Mucosa of descending colon (tissue), 3 donors: ENCODE measurements at places on chromosomes 7 and 10. TPM values are rescaled to one million over a fixed set of nuclear protein-coding genes. Genes with fewer than 3 reads are reported as not detected.
A peak's percentile ranks its signal among the peaks of the same experiment; 100 is the strongest.

Gene VWDE
- 1.4 TPM for total RNA-seq

Gene TMEM178B
- total RNA-seq: 0.22 TPM

Gene CFAP70
- 1.2 TPM for total RNA-seq

GRCh38 chr10:4354382-4354812, 471.6 kb upstream of the AKR1E2 start:
- DNase-seq: peak; percentile 22

GRCh38 chr7:35593899-35594298, 101.0 kb downstream of the HERPUD2 start:
- peak; percentile 15 for DNase-seq

DNA sequence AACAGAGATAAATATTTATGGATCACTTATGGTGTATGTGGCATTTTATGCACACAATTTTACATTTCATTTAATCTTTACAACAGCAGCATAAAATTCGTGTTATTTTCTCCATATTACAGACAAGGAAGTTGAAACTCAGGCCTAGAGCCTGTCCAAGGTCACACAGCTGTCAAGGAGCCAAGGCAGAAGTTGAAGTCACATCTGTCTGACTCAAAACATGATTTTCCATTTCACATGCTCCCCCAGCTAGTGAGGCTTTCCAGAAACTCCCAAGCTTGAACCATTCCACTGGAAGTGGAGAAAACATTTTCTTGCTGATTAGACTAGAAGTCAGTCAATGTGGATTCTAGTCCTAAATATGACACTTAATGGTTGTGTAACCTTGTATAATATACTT, 110.5 kb downstream of the HECTD2 start:
- peak; percentile 32 for DNase-seq

- no peak for DNase-seq
Measured at GRCh38 chr10:97686301-97686961, 610 bp downstream of the AVPI1 start.

DNA sequence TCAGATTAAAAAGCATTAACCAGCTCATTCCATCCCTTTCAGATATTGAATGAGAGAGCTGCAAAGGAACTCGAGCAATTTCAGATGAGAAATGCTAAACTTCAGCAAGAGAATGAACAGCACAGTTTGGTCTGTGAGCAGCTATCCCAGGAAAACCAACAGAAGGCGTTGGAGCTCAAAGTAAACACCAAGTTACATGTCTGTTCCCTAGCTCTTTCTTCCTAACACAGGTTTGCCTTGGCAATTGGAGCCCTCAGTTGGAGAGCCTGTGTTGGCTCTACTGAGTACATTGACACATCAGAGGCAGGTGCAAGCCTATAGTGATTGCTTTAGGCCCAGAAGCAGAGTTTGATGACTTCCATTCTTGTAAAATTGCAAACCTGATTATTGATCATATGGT, 14.7 kb downstream of the CFAP58 start:
- no peak for DNase-seq

- DNase-seq: no peak
Measured at GRCh38 chr7:159238541-159238940, 93.9 kb upstream of the VIPR2 start.

DNA sequence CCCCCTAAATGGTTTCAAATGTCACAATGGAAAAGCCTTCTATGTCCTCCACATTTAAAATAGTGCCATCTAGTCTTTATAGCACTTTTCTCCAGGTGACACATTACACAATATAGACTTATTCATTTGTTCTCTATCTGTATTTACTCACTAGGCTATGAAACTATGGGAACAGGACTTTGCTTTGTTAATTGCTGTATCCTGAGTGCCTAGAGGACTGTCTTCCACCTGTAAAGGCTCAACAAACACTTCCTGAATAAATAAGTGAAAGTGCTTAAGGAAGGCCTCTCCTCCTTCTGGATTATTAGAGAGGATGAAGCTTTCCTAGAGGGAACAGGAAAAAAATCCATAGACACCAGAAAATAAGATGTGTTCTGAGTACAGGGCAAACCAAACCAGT, 397.6 kb upstream of the LRRN3 start:
- no peak for DNase-seq
